Activated CD4-positive, alpha-beta T cell treated with anti-CD3 and anti-CD28 coated beads for 24 hours (primary cell): ENCODE measurements at places on chromosomes 4 and X.
A peak's percentile ranks its signal among the peaks of the same experiment; 100 is the strongest.

DNA sequence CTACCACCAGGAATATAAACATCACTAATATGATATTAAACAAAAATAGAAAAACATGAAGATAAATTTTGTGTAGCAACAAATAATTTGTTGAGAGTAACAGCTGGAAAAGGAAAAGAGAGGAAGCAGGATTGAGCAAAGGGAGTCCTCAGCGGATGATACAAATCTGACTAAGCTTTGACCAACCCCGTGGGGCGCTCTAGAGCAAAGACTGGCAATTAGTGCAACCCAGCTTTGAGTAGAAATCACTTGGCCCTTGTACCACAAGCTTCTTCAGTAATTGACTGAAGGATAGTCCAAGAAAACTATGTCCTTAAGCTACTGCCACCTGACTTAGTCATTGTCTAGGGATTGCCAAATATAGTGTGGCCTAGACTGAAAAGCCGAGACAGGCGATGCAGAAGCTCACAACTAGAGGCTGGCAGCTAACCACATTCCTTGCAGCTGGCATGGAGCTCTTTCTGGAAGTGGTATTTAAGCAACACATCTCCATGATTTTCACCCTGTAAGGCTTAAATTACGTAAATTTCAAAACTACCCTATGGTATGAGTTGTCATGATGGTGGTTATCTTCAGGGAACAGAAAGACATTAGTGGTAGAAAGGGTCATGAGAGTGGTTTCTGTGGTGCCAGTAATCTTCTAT lies 396.0 kb downstream of the PDGFC start:
- DNase-seq = no peak

DNA sequence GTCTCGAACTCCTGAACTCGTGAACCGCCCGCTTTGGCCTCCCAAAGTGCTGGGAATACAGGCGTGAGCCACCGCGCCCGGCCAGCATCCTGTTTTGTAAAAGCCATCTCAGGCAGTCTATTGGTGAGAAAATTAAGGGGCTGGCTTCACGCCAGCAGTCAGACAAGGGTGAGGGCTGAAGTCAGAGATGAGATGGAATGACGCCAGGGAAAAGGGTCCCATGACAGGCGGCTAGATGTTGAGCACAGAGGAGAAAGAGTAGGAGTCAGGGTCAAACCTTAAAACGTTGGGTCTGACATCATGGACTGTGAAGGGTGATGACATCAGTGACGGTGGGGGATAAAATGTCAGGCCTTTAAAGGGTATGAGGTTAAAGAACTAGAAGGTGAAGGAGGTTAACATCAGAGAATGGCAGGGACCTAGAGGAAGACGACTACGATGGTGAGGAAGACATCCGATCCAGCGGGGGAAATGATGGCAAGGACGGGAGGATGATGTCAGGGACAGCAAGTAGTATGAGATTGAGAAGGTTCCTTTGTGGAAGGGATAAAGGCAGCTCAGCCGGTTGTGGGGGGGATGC lies 504 bp upstream of the RBM3 start:
- DNase-seq = no peak

- peak; percentile 5 for DNase-seq
These were observed 35.3 kb upstream of the VSIG4 start for GRCh38 chrX:66074920-66075879.

- DNase-seq = no peak
These were observed 47.8 kb upstream of the CRMP1 start for GRCh38 chr4:5940470-5941203.

- no peak for DNase-seq
These were observed 13.9 kb downstream of the SMPX start for GRCh38 chrX:21744060-21744459.

DNA sequence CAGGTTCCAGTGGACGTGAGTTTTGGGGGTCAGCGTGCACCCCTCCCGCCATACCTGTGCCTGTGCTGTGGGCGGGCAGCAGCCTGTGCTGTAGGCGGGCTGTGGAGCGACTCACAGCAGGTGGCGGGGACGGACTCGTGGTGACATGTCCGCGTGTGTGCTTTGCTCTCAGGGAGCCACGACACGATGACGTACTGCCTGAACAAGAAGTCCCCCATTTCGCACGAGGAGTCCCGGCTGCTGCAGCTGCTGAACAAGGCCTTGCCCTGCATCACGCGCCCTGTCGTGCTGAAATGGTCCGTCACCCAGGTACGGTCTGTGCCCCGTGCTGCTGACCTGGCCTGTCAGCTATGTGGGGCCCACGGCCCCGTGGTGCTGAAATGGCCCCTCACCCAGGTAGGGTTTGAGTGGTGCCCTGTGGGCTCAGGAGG lies 7.4 kb downstream of the PLCXD1 start:
- DNase-seq = no peak

DNA sequence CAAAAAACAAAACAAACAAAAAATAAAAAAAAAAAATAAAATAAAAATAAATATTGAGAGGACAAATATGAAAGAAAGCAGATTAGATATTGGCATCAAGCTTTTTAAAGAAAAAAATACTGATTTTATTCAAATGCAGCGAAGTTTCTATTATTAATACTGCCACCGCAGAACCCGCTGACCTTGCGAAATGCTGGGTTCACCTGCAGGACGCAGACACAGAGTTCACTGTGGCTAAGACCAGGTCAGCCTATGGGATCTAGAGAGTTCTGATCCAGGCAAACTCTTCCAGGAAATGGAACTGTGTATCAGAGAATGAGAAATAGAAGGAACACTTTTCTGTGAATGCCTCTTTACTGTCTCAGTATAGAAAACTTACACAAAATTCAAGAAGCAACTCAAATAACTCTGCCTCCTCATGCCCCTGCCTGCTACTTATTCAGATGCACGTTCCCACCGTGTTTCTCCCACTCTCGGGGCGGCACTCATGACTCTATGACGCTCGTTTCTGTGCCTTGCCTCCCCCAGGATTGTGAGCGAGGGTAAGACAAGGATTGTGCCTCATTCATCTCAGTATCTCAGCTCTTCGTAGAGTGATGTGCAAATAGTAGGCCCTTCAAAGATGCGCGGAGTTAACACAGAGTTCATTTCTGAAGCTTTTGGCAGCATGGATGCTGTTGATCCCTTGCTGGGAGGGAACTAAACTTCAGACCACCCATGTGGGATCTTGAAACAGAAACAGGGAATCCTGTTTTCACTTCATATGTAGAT lies 44.1 kb upstream of the TLR3 start:
- no peak for DNase-seq

DNA sequence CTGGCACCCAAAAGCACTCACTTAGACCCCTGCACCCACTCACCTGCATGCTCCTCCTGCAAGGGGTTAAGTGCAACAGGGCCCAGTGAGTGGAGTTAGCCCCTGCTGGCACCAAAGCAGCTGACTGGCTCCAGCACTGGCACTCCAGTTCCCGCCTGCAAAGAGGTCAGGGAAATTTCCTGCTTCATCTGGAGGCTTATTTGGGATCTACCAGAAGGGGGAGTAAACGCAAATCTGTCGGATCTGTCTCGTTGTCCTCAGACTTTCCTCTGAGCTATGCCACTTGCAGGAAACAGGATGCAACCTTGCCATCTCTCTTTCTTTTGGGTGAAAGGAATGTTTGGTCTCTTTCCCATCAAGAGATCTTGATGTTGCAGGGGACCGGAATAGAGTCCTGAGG lies 435.6 kb downstream of the PCDH10 start:
- DNase-seq = no peak

DNA sequence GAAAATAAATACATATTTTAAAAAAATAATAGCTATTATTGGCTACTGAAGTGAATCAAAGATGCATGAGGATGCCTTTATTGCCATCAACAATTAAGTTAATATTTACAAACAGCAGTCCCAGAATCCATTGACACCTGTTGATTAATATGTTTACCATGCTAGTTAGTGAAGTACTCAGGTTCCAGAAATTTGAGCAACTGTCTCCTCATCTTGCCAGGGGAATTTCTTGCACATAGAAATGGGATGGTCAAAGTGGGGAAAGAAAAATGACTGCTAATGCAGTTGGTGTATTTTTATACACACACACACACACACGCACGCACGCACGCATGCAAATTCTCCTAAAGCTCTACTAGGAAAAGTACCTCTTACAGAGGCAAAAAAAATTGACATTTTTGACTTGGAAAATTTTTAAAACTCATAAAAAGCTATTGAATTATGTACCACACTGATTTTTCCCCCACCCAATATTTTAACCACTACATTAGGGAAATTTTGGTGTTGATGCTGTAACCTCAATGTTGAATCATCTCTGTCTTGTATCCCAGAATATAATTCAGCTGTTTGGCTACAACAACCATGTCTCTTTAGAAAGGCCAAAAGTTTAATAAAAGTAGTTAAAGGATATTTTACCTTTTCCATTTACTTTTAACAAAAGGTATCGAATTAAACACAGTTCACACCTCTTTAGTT lies 105.3 kb upstream of the TMEM150C start:
- DNase-seq = no peak

GRCh38 chr4:31548021-31548420 lies 827.9 kb downstream of the PCDH7 start:
- no peak for DNase-seq

DNA sequence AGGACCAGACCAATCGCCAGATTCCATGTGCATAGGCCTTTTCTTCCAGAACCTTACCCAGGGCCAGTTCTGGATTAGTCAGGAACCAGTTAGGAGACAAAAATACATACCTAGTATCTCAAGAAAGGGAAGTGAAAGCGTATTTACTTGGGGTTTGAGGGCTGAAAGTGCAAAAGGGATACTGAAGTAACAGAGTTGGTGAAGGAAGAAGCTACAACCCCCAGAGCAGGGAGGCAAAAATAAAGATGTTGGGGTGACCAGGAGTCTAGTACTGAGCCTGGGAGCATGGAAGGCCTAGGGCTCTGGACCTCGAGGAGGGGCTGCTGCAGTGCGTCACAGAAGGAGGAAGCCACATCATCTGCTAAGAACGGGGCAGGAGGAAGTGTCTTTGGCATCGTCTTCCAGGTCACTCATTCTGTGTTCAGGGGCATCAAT lies 38.3 kb downstream of the TKTL1 start:
- DNase-seq = no peak

DNA sequence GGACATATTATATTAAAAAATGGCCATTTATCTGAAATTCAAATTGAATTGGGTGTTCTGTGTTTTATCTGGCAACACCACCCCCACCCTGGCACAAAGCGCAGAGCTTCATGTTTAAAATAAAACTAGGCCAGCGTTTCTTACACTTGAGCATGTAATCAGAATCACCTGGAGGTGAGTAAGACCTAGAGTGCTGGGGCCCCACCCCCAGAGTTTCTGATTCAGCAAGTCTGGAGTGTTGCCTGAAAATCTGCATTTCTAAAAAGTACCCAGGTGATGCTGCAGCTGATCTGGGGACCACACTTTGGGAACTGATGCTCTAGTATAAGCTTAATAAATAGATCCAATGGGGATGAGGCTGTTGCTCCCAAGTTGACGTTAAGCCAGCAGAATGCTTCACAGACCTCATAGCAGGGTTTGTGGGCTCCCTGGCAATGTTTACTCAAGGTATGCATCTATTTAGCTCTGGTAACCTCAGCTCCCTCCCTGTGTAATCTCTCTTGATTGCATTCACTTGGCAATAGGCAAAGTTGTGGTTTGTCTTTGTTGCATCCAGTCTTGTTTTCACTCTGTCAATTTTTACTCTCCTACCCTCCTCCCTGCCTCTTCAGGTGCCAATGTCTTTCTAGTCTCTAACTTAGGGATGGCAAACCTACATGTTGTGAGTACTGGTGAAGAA lies 99.8 kb upstream of the TEX13D start:
- no peak for DNase-seq

- no peak for DNase-seq
These were observed 26.3 kb upstream of the KDM5C start for GRCh38 chrX:53251307-53251706.

DNA sequence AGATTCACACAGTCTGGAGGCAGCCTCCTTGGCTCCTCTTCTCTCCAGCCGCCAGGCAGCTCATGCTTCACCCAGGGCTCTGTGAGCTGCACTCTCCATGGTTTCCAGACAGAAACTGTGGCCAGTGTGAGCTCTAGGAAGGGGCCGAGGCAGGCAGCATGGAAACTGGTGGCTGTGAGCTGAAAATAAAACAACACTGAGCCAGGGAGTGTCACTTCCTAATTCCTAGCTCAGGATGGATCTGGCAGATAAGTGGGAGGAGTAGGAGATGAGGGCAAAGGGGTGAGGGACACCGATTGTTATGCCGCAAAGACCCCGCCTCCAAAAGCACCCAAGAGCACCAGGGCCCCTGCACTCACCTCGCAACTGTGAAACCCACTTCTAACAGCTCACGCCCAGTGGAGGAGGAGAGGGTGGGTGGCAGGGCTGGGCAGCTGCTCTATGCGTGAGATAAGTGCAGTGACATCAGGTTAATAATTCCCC lies 69.8 kb downstream of the FHDC1 start:
- no peak for DNase-seq

GRCh38 chr4:7614350-7614949 lies 179.7 kb upstream of the PSAPL1 start:
- DNase-seq = no peak

DNA sequence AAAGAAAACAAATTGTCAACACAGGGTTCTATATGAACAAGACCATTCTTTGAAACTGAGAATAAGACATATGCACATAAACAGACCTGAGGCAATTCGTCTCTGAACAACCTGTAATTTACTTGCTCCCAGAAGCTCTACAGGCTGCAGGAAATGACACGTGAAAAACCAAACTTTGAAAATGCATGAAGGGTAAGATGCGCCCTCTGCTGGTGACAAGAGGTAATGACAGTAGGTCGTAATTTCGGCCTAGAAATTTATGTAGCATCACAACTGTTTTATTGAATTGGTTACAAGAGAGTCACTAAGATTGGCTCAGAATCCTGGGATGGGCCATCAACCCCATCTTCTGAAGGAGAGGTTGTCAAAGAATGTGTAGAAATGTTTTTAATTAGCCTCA lies 276.5 kb downstream of the PPP4R3C start:
- DNase-seq = peak; percentile 12

GRCh38 chr4:112352736-112353135 lies 55.6 kb downstream of the ALPK1 start:
- DNase-seq = no peak

GRCh38 chrX:2413969-2414368 lies 86.8 kb downstream of the DHRSX start:
- DNase-seq = no peak

DNA sequence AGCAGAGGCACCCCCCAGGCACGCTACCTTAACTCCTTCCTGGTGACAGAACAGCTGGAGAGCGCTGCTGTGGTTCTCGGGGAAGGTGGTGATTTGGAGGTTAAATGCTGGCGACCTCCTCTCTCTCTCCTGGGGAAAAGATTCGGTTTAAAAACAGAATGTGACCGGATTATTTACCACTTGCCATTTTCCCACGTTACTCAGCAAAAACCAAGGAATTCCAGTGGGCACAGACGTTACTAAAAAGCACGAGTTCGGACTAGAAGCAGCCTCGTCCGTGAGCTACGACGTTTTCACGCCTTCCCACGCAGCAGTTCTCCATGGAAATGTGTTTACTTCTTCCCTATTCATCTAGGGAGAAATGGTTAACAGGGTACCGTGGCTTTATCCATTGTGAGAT lies 32.3 kb upstream of the C4orf50 start:
- no peak for DNase-seq

- DNase-seq = no peak
These were observed 101.6 kb upstream of the PACRGL start for GRCh38 chr4:20598626-20599025.

- DNase-seq = no peak
These were observed 325.2 kb downstream of the CAMK2D start for GRCh38 chr4:113436360-113436759.

- DNase-seq = no peak
These were observed 110.0 kb downstream of the HS6ST2 start for GRCh38 chrX:132848296-132848970.

- no peak for DNase-seq
These were observed 34.3 kb downstream of the MECP2 start for GRCh38 chrX:154063234-154063633.

- DNase-seq = no peak
These were observed 643.6 kb downstream of the PDHA2 start for GRCh38 chr4:96483308-96484030.

GRCh38 chrX:10208281-10208856 lies 51.6 kb downstream of the CLCN4 start:
- no peak for DNase-seq
